Coronary artery (tissue), 2 donors: ENCODE measurements at places on chromosomes 1 and 21.

- no peak for DNase-seq
Observed at GRCh38 chr1:219837274-219837993, 90.9 kb downstream of the SLC30A10 start.

DNA sequence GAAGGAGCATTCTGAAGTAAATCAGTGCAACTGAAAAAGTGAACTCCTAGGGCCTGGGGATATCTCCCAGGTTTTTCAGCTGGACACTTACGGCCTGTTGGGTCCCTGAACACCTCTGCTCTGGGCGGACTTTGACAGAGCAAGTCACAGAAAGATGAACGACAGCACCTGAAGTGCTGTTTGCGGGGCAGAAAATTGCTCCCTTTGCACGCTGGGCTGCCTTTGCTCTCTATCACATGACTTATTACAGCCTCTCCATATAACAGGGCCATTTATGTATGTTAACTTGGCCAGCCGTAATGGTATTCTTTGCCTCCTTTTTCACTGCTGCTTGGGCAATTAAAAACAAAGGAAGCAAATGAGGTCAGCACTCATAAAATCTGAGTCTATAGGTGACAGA lies 332.9 kb downstream of the BARHL2 start:
- no peak for DNase-seq

GRCh38 chr1:152801333-152801732 lies 4.8 kb downstream of the LCE1D start:
- no peak for DNase-seq

- DNase-seq: no peak
Observed at GRCh38 chr21:42091899-42092508, 20.9 kb downstream of the UMODL1 start.

- no peak for DNase-seq
Observed at GRCh38 chr1:157096881-157097280, 2.7 kb downstream of the ETV3L start.

GRCh38 chr1:29856340-29857114 lies 620.2 kb downstream of the PTPRU start:
- DNase-seq: no peak

GRCh38 chr1:65026235-65026634 lies 59.9 kb upstream of the JAK1 start:
- DNase-seq: no peak

DNA sequence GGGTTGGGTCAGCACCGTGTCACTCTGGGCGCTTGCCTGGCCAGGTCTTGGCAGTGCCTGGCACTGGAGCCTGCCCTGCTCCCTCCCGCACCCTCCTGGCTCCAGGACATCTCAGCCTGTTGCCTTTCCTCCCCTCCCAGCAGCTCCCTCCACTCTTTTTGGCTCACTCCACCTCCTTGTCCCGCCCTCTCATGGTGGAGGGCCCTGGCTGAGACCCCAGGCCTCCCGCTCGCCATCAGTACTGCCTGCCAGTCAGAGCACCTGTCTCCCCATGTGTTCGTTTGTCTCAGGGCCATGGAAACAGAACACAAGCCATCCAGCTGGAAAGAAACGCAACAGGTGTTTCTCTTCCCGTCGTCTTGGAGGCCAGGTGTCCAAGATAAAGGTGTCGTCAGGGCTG lies 61.0 kb downstream of the B3GALT5 start:
- no peak for DNase-seq

- DNase-seq: no peak
Observed at GRCh38 chr1:91901231-91901630, 15.3 kb upstream of the TGFBR3 start.

GRCh38 chr21:40964691-40965090 lies 117.7 kb upstream of the DSCAM start:
- DNase-seq: no peak

GRCh38 chr1:82266351-82266750 lies 465.6 kb downstream of the ADGRL2 start:
- DNase-seq: no peak

GRCh38 chr1:57752843-57753242 lies 329.0 kb upstream of the DAB1 start:
- no peak for DNase-seq

DNA sequence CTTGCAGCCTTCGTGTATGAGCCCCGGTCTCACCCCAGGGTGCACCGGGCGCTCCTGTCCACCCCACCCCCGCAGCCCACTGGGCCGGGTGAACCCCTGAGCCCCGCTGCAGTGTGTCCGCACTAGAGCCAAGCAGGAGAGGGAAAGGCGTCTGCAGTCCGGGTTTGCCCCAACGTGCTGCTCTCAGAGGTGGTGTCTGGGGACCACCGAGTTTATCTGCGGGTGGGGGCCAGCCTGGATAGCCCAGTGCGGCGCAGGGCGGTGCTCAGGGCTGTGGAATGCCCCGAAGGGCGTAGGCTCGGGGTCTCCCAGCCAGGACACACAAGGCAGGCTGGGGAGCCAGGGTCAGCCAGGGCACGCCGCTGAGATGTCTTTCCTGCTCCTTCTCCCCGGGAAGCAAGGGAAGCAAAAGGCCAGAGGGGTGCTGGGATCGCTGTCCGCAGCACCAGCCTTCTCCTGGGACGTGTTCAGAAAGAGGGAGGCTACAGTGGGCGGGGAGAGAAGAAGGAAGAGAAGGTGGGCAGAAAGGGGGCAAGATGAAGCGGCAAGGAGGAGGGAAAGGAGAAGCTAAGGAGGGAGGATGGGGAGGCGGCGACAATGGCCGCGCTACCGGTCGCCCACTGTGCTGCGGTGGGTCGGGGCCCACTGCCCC lies 56.6 kb downstream of the MAB21L3 start:
- no peak for DNase-seq

GRCh38 chr1:154429841-154430611 lies 24.9 kb downstream of the IL6R start:
- DNase-seq: no peak

GRCh38 chr1:51518586-51519047 lies 449 bp downstream of the EPS15 start:
- DNase-seq: peak; percentile 79

- no peak for DNase-seq
Observed at GRCh38 chr21:25871566-25871965, 136.8 kb downstream of the GABPA start.

- DNase-seq: no peak
Observed at GRCh38 chr1:60936163-60936562, 146.2 kb upstream of the NFIA start.

GRCh38 chr1:68276448-68276847 lies 44.1 kb upstream of the WLS start:
- DNase-seq: no peak

GRCh38 chr1:208799186-208799585 lies 555.0 kb upstream of the PLXNA2 start:
- DNase-seq: no peak

GRCh38 chr1:63103682-63104081 lies 218.7 kb upstream of the FOXD3 start:
- no peak for DNase-seq

GRCh38 chr1:78447086-78447485 lies 43.7 kb upstream of the PTGFR start:
- no peak for DNase-seq

DNA sequence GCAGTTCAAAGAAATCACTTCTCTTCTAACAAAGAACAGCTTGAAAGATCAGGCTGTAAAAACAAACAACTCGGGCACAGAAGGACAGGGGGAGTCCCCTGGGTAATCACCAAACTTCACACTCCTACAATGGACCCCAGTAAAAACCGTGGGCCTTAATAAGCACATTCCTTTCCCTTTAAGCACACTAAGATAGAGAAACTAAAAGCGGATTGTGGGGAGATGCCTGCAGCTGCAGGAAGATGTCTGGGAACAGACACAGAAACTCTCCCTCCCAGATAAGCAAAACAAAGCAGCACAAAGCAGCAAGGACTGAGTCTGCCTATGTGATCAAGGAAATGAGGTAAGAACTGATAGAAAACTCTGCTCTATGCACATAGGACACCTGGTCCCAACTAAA lies 37.6 kb upstream of the CTBS start:
- DNase-seq: no peak

GRCh38 chr1:233025157-233025556 lies 74.7 kb downstream of the NTPCR start:
- no peak for DNase-seq

DNA sequence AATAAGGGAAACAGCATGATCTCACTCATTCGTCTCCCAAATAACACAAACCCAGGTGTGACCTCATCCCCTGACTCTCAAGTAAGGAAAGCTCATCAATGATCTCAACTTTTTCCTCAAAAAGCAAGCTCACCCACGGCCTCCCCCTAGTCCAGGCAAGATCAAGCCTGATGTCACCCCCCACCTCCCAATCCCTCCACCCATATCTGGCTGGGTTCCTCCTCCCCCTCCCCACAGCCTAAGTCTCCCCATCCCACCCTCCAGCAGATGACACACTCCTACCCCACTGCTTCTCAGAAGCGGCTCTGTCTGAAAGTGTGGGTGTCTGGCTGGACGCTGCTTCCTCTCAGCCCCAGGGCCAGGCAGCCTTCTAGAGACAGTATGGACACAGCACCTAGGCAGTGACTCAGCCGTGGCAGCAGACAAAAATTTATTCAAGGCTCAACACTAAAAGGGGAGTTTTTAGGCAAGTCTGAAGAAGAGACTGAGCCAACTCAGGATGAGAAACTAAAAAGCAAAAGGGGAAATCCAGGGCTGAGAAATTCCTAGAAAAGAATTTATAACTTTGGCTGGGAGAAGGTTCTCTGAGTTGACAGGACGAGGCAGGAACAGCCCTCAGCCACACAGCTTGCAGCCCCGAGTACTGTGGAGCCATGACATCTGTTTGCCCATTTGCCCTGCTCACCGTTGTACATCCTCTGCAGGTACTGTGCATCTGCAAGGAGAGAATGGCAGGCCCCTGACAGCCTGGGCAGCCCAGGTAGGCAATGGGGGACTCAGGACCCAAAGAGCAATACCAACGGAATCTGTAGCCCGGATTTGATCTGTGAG lies 81.6 kb upstream of the LRRC8D start:
- no peak for DNase-seq

DNA sequence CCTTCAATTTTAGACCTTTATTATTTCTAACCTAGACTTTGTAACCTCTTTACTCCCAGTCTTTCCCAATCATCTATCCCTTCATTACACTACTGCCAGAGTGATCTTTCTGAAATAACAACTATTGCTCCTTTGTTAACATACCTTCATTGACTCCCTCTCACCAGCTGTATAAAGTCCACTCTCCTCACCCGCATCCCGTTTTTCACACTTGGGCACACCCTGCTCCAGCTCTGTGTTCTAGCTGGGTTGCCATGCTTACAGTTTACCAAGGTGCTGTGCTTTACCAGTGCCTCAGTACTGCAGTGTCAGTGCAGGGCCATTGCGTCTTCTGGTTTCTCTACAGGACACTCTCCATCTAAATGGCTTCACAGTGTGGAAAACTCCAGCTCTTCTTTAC lies 148.2 kb downstream of the NFIA start:
- no peak for DNase-seq

GRCh38 chr1:107467286-107467685 lies 326.4 kb downstream of the NTNG1 start:
- DNase-seq: no peak

GRCh38 chr1:246705368-246705767 lies 18.8 kb upstream of the SCCPDH start:
- DNase-seq: no peak

GRCh38 chr1:21913258-21913657 lies 23.9 kb downstream of the HSPG2 start:
- no peak for DNase-seq

- no peak for DNase-seq
Observed at GRCh38 chr1:234916840-234917239, 211.8 kb downstream of the TOMM20 start.

DNA sequence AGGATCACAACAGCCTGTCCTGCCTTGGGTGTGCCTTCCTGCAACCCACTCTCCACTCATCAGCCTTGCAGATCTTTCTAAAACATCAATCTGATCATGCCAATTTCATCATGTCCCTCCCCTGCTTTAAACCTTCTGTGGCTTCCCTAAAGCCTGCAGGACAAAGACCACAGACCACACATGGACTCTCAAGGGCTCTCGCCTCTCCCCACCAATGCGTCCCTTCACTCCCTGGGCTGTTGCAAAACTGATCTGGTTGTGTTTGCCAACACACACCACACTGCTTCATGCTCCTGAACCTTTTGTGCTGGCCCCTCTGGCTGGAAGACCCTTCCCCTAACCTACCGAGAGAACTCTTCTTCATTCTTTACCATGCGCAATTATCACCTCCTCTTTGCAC lies 72.4 kb downstream of the ITPKB start:
- DNase-seq: no peak

DNA sequence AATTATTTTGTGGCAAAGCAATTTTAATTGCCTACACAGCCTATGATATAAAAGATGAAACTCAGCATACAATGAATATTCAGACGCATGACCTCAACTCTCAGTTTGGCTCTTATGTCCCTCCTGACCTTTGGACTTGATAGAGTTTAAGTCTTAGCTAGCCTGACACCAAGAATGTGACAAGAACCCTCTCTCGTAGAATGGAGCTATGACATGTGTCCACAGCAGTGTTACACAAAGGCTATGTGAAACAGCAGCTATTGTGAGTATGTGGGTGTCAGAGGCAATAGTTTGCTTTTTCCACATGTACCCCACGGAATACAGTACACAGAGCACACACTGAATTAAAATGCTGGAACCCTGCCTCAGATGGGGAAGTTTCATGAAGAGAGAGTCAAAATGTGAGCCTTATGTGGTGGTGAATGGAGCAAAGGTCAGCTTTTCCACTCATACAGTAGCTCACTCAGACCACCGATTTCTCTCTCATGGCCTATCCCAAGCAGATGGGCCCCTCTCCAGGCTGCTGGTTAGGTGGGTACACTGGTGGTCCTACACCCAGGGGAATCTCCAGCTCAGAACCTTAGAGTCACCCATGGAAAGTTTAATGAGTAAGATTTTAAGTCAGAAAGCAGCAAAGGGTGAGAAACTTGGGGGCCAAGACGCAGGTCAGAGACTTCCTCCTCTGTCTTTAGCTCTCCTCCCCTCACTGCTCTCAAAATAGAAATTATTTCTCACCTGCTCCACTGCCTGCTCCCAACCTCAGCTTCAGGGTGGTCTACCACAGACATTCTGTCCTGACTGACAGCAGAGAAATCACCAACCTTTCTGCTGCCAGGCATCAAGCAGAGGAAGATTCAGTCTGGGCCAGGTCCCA lies 10.1 kb upstream of the XCL2 start:
- no peak for DNase-seq

GRCh38 chr1:54804471-54805132 lies 3.5 kb upstream of the TTC22 start:
- DNase-seq: no peak

DNA sequence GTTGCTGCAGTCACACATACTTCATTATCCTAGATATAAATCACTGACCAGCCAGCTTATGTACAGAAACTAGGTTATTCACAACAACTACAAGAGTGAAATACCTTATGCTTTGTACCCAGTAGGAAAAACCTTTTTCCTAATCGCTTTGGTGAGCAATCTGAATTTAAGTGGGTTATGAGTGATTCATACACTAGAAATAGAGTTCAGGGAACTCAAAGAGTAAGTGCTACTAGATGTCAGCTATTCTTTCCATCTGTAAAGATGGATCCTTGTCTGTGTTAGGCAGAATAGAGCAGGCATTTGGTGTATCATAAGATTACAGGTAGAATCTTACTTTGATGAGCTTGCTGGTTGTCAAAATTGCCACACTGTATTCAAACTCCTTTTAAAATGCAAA lies 101.9 kb downstream of the ZNF644 start:
- no peak for DNase-seq
